ENCODE measurements at places on chromosomes 16 and 17. TPM values are rescaled to one million over a fixed set of nuclear protein-coding genes. Genes with fewer than 3 reads are reported as not detected.

DNA sequence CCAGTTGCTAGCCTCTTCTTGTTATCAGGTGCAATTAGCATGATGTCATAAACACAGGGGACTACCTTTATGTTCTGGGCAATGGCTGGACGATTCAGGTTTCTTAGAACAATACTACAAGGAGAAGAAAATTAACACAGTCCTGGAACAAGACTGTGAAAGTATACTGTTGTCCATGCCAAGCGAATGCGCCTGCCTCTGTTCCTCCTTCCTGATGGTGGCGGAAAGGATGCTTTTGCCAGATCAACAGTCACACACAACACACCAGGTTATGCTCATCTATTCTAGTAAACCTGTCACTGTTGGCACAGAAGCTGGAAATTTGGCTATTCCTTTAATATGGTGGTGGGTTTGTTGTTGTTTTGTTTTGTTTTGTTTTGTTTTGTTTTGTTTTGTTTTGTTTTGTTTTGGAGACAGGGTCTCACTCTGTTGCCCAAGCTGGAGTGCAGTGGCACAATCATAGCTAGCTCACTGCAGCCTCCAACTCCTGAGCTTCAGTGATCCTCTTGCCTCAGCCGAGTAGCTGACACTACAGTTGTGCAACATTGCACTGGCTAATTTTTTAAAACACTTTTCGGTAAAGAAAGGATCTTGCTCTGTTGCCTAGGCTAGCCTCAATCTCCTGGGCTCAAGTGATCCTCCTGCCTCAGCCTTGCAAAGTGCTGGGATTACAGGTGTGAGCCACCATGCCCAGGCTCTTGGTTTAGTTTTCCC lies 3.1 kb upstream of the CD300LD start:
- no peak for DNase-seq

GRCh38 chr16:57695680-57696069 lies 1.1 kb downstream of the DRC7 start:
- no peak for DNase-seq

- no peak for DNase-seq
Observed at GRCh38 chr16:29820271-29820701, at the start of gene MVP. MVP (plus strand) TSS chr16:29820462; CDS start chr16:29830550, 10,088 bp downstream.

DNA sequence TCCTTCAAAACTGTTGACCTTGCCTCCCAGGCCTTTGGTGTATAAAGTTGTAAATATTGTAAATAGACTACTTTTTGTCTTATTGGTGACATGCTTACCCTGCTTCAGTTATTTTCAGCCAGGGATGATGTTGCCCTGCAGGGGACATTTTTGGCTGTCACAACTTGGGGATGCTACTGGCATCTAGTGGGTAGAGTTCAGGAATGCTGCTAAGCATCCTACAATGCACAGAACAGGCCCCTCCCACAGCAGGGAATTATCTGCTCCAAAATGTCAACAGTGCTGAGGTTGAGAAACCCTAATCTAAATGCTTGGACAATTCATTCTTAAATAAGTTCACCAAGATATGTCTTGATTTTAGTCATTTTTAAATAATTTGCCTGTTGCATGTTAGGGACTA lies 459.8 kb downstream of the PMP22 start:
- DNase-seq: no peak

- DNase-seq: no peak
Observed at GRCh38 chr17:57899822-57900221, 50.0 kb upstream of the MRPS23 start.

DNA sequence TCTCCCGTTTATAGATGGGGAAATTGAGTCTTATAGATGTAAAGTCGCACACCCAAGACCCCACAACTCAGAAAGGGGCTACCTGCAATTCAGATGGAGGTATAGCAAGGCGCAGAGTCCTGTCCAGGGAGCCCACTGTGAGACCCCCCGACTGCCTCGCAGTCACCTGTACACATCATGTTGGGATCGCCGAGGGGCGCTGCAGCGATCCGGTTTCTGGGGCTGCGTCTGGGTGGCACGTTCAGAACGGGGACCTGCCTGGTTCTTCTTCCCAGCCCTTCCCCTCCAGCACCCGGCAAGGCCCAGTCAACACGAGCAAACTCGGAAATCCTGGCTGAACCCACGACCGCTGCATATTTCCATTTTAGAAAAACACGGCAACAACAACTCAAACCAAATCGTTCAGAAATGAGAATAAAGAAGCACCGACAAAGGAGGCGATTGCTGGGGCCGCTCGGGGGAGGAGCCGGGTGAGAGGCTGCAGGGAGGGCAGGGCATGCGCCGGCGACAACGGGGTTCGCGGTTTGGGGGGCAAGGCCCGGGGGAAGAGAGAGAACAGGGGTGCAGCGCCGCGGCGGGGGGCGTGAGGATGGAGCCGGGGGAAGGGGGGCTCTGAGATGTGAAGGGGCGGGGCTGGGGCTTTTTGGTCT lies 643 bp downstream of the HSDL1 start:
- peak; percentile 32 for DNase-seq

- no peak for DNase-seq
Observed at GRCh38 chr16:16005721-16006120, 56.3 kb downstream of the ABCC1 start.

DNA sequence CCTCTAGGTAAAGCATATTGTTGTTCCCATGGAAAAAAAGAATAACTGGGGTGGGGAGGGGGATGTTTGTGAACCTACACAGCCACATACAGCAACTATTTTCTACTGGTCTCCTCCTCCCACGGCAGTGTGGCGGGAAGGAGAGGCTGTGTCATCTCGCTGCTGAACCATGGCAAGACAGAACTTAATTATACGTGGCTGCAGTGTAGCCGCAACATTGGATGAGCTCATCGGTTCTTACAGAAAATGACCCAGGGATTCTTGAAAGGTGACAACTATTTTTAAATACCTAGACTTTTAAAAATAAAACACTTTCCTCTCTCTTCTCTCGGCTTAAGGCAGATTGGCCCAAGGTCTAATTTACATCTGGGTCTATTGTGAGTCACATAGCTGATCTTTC lies 19.8 kb upstream of the TEKT3 start:
- no peak for DNase-seq

Gene CCL17
- not detected for total RNA-seq

Gene EFNB3
- total RNA-seq: not detected

Gene SECTM1
- total RNA-seq: 0.18 TPM
